Esophagus squamous epithelium (tissue), 5 donors: ENCODE measurements at places on chromosomes 7 and 10. TPM values are rescaled to one million over a fixed set of nuclear protein-coding genes. Genes with fewer than 3 reads are reported as not detected.

DNA sequence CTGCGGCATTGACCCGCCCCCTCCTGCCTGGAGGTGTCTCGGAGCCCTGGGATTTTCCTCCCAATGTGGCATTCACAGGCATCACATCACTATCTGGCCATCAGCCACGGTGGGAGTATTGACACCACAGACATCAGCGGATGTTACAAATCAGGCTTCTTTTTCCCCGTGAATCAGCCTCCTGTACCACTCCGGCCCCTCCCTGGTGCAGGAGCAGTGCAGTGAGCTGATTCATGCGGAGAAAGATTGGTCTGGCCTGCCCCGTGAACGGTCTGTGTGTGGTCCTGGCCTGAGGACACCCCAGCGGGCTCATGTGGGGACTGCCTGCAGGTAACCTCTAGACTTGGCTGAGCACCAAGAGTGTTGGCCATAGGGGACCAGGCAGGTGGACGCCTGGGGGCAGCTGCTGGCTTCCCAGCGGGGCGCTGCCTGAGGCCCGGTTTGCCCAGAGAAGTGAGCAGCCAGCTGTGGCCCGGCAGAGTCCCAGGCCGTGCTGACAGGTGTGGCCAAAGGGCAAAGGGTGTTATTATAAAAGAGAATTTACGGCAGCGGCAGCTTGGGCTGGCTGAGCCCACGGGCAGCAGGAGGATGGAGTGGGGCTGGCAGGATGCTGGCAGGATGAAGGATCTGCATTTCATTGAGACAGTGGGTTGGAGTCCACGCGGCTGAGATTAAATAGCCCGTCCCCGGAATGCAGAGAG lies 32.1 kb upstream of the GNA12 start:
- DNase-seq: no peak

DNA sequence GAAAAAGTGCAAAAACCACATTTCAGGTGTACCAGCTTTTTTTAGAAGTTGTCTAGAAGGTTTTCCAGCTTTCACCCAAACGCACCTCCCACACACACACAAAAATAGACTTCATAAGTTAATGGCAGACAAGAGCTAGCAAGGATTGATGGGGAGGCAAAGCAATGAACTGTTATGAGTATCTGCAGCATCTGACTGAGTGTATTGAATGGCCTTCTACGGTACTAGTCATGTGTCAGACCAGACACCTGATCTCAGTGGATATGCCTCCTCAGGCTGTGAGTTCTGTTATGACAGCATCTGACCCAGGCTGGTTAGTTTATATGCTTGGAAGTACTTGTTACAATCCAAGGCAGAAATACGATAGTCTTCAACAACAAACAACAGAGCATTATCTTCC lies 406.1 kb upstream of the AUTS2 start:
- DNase-seq: no peak

DNA sequence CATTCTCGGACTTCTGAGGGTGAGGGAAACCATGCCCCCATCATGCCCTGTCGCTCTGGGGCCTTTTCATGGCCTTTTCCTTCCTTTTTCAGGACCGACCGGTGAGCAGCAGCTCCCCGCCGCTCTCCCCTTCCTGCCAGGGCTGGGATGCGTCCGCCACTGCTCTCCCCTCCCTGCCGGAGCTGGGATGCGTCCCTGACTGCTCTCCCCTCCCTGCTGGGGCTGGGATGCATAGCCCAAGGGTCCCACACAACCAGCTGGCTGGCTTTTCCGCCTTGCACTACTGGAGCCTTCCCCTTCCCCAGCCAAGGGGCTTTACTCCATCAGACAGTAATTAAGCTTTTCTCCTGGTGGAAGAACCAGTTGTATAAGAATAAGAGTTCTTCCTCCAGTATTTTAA lies 129.7 kb upstream of the COBL start:
- DNase-seq: no peak

DNA sequence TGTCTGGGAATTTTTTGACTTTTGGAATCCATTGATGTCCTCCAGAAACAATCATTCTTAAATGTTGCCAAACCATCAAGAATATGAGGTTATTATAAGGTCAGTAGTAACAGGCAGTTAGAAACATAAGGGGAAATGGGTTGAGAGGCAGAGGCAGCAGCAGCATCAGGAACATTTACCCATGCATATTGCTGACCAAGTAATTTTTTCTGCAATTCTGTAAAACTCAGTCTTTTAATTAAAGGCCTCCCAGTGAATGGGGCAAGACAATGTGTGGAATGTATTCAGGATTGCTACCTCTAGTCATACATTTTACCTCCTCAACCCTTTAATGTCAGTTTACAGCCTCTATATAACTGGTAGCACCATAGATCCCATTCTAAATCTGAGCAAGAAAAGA lies 66.5 kb upstream of the SKAP2 start:
- DNase-seq: no peak

GRCh38 chr7:3527496-3528124 lies 226.6 kb downstream of the SDK1 start:
- no peak for DNase-seq

DNA sequence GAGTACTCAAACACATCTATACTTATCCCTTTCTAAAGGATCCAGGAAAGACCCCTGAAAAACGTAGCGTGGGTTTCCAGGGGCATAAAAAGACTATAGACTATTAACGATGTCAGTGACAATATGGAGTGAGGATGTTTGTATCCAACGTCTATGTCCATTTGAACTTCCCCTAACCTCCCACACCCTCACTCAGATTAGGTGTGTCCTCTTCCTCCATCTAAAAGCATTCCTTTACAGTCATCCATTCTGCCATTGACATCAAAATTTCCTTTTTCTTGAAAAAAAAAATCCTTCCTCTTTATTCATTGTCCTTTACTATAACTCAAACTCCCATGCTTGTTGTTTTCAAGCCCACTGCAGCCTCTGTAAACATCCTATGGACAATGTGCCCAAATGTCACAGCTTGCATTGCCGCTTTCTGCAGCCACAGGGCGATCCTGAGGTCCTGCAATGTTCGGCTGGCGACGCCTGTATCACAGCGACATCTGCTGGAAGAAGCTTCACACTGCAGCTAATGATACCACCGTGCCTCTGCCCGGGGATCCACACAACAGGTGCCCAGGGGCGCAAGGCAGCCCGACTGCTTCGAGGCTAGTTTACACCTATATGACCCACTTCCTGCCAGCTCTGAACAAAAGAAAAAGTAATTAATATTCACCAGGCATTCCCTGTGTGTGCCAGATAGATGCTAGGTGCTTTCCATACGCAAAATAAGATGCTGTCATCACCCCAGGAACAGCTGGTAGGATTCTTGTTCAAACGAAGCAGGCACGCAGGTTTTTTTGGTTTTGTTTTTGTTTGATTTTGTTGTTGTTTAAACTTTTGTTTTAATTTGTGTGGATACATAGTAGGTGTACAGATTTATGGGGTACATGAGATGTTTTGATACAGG lies 267.9 kb upstream of the GHITM start:
- no peak for DNase-seq

RSU1 gene
- 54.0 TPM for total RNA-seq

ARL5B gene
- 11.8 TPM for total RNA-seq

OR2A42 gene
- total RNA-seq: not detected

DGKI gene
- 1.0 TPM for total RNA-seq

CDHR1 gene
- 15.0 TPM for total RNA-seq

HECW1 gene
- total RNA-seq: 0.18 TPM

SLC18A3 gene
- total RNA-seq: not detected

VENTX gene
- total RNA-seq: 0.95 TPM

CCDC201 gene
- not detected for total RNA-seq

KLF14 gene
- under 0.01 TPM for total RNA-seq
